ENCODE measurements at places on chromosomes 3 and 15. TPM values are rescaled to one million over a fixed set of nuclear protein-coding genes. Genes with fewer than 3 reads are reported as not detected.

GRCh38 chr3:88926221-88926620 lies 181.2 kb upstream of the EPHA3 start:
- no peak for DNase-seq
- H3K27ac ChIP-seq, result no peak overlapping the region
- H3K4me1 ChIP-seq, result no peaks in the 10 kb centered on the region
- no peaks in the 10 kb centered on the region for H3K36me3 ChIP-seq
- no peak overlapping the region for H3K4me3 ChIP-seq

- H3K4me3 ChIP-seq, result peak overlapping the region; percentile 5
- no peaks in the 10 kb centered on the region for H3K27me3 ChIP-seq
- DNase-seq, result no peak
- peaks cover 1% of the 10 kb centered on the region for H3K36me3 ChIP-seq
Observed at GRCh38 chr15:81888748-81889484, 156.9 kb downstream of the MEX3B start.

GRCh38 chr3:12545473-12545791 lies at the start of gene MKRN2OS:
Gene MKRN2OS (minus strand): TSS chr3:12545499. CDS start chr3:12545464, 35 bp downstream.
- no peak within 1 kb of the TSS for H3K4me3 ChIP-seq
- H3K4me1 ChIP-seq, result no peaks in the 10 kb centered on the region
- no peak for DNase-seq
- no peaks in the 10 kb centered on the region for H3K27me3 ChIP-seq
- no peak within 1 kb of the TSS for H3K27ac ChIP-seq

DNA sequence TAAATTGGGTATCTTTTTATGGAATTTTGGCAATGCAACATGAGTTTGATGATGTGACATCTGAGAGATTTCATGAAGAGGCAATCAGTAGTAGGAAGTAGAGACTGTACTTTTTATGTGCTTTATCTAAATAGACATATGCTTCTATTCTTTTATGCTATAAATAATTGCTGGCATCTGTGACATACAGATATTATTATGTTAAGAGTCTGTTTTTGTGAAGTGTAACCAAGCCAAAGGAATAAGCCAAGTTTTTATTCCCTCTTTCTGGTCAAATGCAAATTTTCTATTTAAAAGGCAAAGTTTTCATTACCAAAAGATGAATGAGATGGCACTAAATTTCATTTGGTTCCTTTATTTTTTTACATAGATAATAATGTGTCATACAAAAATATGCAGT lies 32.4 kb downstream of the PYDC2 start:
- H3K27ac ChIP-seq, result no peak overlapping the region
- no peak for DNase-seq
- no peak overlapping the region for H3K4me3 ChIP-seq
- H3K4me1 ChIP-seq, result no peaks in the 10 kb centered on the region
- peaks cover 5% of the 10 kb centered on the region for H3K27me3 ChIP-seq

DNA sequence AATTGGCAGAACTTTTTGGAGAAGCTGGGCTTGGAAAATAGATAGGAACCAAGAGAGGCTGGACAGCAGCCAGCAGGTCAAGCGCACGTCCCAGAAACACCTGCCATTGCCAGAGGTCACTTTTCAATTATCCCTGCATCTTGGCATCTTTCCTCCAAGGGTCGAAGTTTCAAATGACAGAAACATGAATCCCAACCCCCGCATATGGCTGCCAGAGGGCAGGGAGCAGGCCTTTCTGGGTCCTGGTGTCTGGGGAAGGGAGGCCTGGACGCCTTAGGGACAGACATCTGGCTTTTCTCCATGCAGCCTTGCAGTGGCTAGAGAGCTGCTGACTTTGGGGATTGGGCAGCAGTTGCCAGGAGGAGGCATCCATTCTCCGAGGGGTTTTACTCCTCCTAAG lies 164.5 kb upstream of the TPM1 start:
- H3K27ac ChIP-seq, result no peak overlapping the region
- no peaks in the 10 kb centered on the region for H3K36me3 ChIP-seq
- peaks cover 35% of the 10 kb centered on the region for H3K4me1 ChIP-seq
- H3K27me3 ChIP-seq, result no peaks in the 10 kb centered on the region
- H3K4me3 ChIP-seq, result no peak overlapping the region
- DNase-seq, result no peak

GRCh38 chr3:134066158-134066541 lies 36.4 kb upstream of the SLCO2A1 start:
- DNase-seq, result no peak
- H3K4me1 ChIP-seq, result peaks cover 10% of the 10 kb centered on the region
- no peak overlapping the region for H3K4me3 ChIP-seq
- H3K27me3 ChIP-seq, result no peaks in the 10 kb centered on the region
- H3K27ac ChIP-seq, result no peak overlapping the region

DNA sequence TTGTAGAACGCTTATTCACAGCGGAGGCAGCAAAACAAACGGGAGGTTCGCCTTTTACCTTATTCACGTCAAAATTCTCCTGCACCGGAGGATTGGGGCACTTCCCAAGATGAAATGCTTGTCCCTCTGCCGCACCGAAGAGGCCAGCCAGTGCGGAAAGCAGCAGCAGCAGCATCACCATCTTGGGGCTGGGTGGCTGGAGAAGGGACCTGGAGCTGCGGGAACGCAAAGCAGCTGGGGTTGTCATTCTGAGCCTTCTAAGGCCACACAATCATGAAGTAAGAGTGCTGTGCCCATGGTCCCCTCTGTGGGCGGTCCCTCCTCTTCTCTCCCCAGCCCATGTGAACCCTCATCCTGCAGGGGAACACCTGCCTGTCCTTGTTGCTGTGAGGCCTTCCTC lies 4.5 kb downstream of the APOD start:
- peaks cover 7% of the 10 kb centered on the region for H3K27me3 ChIP-seq
- no peak for DNase-seq
- peaks cover 31% of the 10 kb centered on the region for H3K4me1 ChIP-seq
- no peak overlapping the region for H3K27ac ChIP-seq

DNA sequence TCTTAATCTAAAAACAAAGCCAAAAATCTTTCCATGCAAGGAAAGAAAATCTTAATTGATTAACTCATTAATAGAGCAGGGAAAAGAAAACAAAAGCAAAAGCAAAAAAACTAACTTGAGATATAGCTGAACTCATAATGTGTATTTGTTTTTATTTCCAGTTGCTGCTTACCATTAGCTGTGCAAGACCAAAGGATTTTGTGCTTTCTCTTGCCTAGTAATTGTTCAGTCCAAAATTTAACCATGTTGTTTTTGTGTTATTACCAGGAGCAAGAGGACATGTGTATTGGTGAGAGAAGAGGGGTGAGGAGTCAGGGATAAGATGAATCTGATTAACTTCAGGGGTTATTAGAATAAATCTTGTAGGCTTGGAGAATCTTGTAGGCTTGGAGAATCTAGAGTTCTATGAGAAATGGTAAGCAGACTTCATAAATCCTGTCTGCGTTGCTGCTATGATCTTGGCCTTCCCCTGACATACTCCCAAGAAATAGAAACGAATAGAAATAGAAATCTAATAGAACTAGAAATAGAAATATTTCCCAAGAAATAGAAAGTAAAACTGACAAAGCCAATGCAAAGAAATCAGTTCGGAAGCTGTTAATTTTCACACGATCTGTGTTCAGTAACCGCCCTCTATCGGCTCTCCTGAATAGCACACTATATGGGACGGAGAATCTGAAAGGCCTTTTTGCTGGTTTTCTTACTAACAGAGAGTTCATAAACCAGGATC lies 72.6 kb upstream of the TNFSF10 start:
- no peaks in the 10 kb centered on the region for H3K27me3 ChIP-seq
- no peak for DNase-seq
- peak overlapping the region; percentile 61 for H3K4me3 ChIP-seq
- H3K27ac ChIP-seq, result peak overlapping the region; percentile 9

KBTBD13 gene
- total RNA-seq, result not detected

MTHFS gene
- 16.9 TPM for total RNA-seq
